Pulmonary artery endothelial cell (primary cell): ENCODE measurements at places on chromosomes 4 and X. TPM values are rescaled to one million over a fixed set of nuclear protein-coding genes. Genes with fewer than 3 reads are reported as not detected.

Gene CENPVL1
- not detected in 2 replicates for total RNA-seq

Gene RBM47
- total RNA-seq: 0.18 and 0.20 TPM in 2 replicates

Gene ERAS
- total RNA-seq: not detected in 2 replicates

Gene SHROOM2
- total RNA-seq: 5.1 and 6.9 TPM in 2 replicates

Gene SSX2
- 0.14 TPM in 1 of 2 replicates, not detected in the other for total RNA-seq

Gene FAM120C
- total RNA-seq: 3.2 and 5.4 TPM in 2 replicates

Gene USP38
- 19.1 and 28.9 TPM in 2 replicates for total RNA-seq

Gene TEX13C
- not detected in 2 replicates for total RNA-seq

Gene MAGEA11
- not detected in 2 replicates for total RNA-seq

Gene NUDT10
- 0.59 and 0.81 TPM in 2 replicates for total RNA-seq

Gene PCDH7
- total RNA-seq: 6.8 and 19.7 TPM in 2 replicates

Gene TREX2
- total RNA-seq: 0.73 and 1.0 TPM in 2 replicates

Gene CXCL8
- 311 and 535 TPM in 2 replicates for total RNA-seq

Gene GPR78
- not detected in 2 replicates for total RNA-seq

Gene LGI2
- total RNA-seq: 0.04 and 0.13 TPM in 2 replicates

DNA sequence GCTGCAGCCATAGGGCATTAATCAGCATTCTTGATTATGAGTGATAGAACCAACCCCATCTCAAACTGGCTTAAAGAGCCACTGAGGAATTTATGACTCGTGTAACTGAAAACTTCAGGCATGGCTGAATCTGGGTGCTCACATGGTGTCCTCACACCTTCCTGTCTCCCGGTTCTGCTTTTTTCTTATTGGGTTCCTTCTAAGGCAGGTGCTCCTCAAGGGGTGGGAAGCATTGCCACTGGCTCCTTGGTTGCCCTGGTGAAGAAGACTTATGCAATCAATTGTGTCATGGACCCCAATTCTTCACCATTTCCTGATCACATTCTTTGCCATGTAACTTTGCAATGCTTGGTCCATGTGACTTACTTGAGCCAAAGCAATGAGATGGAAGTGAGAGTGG is 4.3 kb upstream of the ZCCHC4 start:
- no peak for DNase-seq

- DNase-seq: no peak
These were observed 55.5 kb upstream of the FBXW7 start for GRCh38 chr4:152591396-152591795.

DNA sequence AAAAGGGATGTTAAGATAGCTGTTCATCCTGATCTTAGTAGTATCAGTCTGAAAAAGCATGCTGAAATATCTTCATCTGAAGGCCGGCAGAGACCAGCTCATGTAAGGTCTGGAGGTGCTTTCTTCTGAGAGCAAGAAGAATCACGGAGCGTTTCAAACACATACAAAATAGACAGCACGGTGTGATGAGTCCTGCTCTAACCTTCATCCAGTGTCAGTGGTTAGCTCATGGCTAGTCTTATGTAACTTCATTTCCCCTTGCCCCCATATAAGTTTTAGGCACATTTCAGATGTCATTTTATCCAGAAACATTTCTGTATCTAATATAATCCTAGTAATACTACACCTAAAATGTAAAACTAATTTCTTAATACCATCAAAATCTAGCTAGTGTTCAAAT is 27.8 kb downstream of the ADD1 start:
- no peak for DNase-seq

GRCh38 chrX:153948847-153949805 is 4.7 kb upstream of the RENBP start:
- no peak for DNase-seq

- DNase-seq: no peak
These were observed 30.9 kb downstream of the HTT-AS start for GRCh38 chr4:3043282-3044020.

DNA sequence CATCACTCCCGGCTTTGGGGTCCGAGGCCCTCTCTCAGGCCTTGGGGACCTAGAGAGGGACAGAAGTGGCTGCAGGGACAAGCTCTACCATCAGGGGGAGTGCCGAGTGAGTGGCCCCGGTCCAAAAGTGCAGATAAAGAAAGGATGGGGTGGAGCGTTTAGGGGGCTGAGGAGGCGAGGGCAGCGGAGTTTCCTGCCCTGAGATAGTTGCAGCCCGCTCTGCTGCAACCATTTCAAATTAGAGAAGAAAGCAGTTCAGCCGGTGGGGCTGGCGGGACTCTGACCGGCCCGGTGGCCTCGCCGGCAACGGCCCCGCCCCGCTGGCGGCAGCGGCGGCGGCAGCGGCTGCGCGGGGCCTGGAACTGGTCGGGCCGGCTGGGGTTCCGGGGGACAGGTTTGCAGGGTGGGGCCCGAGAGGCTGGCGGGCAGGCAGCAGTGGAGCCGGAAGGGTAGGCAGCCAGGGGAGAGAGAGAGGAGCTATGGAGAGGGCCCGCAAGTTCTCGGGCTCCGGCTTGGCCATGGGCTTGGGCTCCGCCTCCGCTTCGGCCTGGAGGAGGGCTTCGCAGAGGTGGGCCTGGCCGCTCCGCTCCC is 7.6 kb downstream of the DLG3 start:
- DNase-seq: no peak

DNA sequence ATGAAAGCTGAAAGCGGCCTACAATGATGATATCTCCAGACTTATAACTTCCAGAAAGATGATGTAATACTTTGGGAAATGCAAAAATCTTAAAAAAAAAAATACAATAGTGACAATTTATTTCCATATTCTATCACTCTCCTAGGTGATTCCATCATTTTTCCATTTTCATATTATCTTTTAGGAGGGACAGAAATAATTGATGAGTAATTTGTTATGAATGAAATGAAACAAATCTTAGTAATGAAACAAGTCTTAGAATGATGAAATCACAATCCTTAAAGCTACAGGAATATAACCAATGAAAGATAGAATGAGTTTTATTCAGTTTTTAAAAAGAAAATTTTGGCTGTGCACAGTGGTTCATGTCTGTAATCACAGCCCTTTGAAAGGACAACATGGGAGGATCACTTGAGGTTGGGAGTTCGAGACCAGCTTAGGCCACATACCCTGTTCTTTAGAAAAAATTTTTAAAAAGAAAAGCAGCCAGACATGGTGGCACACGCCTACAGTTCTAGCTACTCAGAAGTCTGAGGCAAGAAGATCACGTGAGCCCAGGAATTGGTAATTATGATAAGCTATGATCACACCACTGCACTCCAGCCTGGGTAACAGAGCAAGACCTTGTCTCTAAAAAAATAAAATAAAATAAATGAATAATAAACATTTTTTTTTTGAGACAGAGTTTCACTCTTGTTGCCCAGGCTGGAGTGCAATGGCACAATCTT is 21.7 kb downstream of the CLOCK start:
- no peak for DNase-seq

DNA sequence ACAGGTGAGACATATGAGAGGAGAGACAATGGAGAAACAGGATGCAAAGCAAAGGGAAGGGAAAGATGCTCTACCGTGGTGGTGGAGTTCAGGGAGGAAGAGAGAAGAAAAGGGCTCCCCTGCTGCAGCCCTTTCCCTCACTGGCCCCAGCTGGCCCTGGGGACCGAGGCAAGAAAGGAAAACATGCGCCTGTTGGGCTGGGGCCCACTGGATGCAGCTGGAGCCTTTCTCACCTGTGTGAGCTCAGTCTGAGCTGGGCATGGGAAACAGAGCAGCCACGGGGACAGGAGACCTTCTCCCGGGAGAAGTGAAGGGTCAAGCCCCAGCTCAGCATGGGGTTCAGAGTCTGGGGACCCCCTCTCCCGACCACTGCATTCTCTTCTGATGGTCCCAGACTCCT is 11.9 kb downstream of the NXF3 start:
- no peak for DNase-seq

DNA sequence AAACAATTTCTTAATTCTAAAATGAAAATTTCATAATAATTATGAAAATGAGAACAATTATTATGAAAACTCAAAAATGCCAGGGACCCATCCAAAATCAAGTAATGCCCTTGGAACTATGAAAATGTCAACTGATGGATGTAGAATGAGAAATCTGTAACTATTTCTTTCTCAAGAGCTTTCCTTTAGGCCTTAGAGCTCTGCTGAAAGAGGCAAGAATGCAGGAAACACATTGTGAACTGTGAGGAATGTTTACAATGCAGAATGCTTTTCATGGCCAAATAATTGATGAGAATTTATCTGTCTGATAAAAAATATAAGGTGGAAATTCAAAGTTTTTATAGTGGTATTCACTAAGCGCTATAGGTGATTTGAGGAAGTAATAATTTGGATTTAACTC is 207.1 kb upstream of the PCDH18 start:
- DNase-seq: no peak

- no peak for DNase-seq
These were observed 149.2 kb downstream of the CHRDL1 start for GRCh38 chrX:110646386-110646785.

DNA sequence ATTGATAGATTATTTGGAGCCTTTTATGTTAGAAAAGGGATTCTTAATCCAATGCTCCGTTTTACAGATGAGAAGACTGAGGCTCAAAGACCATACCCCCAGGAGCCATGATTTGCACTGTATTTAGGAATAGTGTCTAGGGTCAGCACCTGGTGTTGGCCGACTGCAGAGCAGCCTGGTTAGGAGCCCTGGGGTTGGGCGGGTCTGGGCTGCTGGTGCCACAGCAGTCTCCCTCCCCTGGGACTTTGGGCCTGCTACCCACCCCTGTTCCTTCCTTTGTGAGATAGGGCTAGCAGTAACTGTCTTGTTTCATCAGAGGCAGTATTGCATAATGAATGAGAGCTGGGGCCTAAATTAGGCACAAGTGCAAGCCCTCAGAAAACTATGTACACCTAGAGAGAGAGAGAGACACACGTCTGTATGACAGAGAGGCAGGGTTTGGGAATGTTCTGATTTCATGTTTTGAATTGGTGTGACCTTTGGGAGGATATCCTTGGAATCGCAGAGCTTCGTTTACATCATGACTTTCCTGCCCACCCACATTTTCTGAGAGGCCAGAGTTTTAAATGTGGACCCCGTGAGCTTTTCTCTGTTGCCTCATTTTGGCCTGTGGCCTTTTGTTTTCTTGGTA is 111.7 kb downstream of the PTTG2 start:
- DNase-seq: no peak

DNA sequence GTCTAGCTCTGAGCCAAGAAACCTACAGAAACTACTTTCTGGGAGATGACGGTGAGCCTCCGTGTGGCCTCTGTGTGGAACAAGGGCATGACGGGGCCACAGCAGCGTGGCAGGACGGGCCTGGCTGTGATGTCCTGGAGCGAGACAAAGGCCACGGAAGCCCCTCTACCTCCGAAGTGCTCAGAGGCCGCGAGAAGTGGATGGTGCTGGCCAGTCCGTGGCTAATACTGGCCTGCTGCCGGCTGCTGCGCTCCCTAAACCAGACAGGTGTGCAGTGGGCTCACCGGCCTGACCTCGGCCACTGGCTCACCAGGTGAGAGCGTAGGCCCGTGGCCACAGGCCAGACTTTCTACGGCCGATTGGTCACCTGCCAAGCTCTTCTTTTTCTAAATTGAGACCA is 24.6 kb downstream of the PIGG start:
- DNase-seq: no peak

DNA sequence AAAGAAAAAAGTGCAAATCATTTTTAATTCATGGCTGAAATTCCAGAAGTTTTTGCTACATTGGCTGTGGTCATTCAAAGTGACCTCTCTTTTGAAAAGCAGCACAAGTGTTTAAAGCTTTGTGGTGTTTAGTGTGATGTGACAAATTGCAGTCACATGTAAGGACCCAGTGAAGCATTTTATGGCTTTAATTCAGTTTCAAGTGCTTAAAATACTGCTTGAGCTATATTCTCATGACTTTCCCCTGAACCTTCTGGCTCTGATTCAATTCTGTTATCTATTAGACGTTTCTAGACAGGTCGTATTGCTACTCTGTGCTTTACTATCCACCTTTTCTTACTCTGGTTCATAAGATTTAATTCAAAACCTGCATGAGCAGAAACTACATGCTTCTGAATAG is 105.8 kb downstream of the FAT4 start:
- DNase-seq: no peak

DNA sequence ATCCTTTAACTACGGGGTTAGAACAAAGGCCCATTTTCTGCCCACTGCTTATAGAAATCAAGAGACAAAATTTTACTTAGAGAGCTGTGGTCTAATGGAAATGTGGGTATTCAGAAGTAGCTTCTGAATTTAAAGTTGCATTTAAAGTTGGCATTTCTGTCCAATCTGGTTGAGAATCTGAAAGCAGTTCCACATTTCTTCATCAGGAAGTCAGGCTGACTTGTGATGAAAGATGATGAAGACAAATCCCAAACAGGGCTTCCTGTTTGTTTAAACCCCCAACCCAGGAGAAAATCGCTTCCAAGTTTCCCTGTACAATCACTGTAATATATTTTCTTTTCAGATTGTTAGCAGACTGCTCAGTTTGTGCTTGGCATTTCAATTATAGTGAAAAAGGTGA is 345.3 kb downstream of the SPRY1 start:
- peak; percentile 37 for DNase-seq

GRCh38 chr4:112514647-112515197 is 1.3 kb downstream of the NEUROG2 start:
- DNase-seq: no peak

DNA sequence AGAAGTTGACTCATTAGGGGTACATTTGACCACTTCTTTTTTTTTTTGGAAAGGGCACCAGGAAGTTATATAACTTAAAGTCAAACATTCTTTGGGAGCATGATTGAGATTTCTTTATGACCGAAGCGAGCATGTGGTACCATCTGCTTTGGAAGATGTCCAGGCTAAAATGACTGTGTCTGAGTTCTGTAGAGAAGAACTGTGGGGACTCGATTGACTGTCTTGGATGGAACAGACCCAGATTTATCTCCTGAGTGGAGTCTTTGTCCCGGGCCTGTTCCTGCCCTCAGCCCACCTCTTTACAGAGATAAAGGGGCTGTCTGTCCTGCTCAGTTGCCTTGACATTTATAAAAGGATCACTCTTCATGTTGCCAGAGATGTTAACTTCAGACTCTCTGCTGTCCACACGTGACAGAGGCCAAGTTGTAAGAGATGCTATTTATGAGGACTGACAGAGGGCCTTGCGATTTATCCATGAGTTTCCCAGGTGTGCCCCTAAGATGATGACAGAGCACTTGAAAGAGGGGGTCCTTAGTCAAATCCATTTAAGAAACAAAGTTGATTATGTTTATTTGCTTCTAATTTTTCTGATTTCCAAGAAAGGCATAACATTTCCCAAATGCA is 16.8 kb downstream of the SMIM20 start:
- DNase-seq: no peak

DNA sequence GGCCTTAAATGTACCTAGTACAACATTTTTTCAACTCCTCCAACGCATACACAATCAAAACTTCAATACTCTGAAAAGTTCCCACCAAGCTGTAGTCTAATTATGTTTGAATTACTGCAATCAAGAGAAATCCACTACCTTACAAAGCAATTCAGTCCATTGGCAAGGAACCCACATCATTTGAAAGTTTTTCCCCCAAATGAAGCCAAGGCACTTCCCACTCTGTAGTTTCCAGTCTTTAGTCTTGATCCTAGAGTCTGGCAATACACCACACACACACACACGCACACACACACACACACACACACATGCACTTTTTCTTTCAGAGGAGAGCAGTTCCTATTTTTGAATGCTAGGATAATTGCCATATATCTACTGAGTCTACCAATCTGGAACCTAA is 79.6 kb downstream of the ANTXR2 start:
- DNase-seq: no peak
